ENCODE measurements at places on chromosomes 12 and 14.
A peak's percentile ranks its signal among the peaks of the same experiment; 100 is the strongest.

GRCh38 chr12:23083267-23083666, 458.3 kb downstream of the ETNK1 start:
- DNase-seq, result no peak

DNA sequence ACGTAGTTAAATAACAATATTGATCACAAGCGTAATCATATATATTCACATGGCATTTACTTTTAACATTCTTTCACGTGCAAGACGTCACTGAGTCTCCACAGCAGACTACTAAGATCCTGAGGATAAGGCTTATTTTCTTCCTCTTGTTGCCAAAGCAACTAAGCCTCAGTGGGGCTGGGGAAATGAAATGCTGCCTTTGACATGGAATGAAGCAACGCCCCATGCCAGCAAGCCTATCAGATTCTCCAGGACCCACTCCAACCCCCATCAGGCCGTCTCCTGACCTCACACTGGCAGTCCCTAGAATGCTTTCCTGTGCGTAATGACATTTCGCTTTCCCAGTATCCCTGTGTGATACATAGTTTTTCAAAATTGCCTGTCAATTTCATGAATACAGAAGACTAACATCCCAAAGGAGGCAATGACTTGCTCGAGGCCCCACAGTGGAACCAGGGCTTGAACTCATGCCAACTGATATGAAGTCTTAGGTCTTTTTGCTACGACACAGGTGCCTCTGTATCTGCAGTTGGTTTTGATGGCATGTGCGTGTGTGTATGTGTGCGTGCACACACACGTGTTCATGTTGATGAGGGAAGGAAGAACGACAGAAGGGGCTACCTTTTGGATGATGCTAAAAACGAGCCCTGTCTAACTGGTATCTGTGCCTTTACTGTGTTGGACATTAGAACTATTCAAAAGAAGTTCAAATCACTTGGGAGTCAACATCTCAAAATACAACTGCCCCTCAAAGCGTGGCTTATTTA, 239.1 kb downstream of the VRK1 start:
- no peak for DNase-seq

- DNase-seq, result no peak
These were observed 39.0 kb downstream of the NID2 start for GRCh38 chr14:52029881-52030280.

- no peak for DNase-seq
These were observed 3.3 kb downstream of the UNG start for GRCh38 chr12:109100741-109101140.

DNA sequence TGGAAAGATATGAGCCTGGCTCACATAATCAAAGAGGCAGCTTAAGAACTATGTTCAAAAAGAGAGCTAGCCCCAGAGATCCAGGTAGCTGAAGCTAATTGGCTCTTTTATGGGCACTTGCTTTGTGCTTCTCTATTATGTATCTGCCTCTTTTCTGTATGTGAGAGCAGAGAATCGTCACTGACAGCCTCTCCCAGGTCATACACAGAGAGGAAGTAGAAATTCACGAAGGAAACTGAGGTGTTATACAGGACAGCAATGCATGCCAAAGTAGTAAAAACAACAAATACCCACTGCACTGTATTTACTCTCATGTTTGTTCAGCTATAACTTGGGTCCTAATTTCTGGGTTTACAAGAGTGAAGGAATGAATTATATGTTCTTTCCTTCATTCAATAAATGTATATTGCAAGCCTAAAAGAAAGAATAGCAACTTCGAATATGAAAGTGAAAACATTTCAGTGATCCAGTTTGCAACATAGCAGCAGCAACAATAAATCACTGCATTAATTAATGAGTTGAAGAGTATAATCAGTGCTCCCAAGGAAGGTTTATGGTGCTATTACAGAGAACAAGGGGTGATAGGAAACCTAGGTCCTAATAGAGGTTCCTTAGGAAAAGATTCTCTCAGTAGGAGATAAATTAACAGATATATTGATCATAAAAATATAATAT, 47.1 kb upstream of the ATXN7L3B start:
- DNase-seq, result no peak

GRCh38 chr14:92605274-92605940, 91.8 kb downstream of the RIN3 start:
- no peak for DNase-seq

DNA sequence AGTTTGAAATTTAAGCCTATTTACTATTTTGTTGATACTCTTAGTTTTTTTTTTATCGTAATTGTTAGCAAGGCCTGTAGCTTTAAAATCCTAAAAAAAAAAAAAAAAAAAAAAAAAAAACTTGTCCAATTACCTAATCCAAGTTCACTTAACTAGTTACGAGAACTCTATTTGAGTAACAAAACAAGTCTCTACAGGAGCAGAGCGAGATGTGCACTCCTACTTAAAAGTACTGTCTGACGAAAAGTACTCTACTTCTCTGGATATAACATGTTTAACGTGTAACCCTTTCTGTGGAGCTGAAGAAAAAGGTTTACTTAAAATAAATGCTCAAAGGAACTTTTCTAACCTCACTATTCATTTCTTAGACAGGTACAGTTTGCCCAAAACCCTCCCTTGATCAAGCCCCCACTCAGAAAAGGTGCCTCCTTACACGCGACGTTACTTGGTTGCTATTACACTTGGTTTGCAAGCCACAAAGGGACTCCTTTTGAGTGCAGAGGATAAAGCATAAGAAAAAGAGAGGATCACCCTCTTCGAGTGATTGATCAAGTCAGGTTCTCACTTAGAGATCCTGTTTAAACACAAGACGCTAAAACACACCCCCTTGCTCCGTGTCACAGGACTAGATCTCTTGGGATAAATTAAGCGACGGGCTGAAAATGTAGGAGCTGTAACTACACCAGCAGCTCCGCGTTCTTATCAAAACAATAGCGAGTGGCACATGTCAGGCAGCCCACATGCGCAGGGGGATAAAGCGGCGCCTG, 2.2 kb downstream of the BAZ1A start:
- peak; percentile 15 for DNase-seq

- no peak for DNase-seq
These were observed 38.5 kb upstream of the SFSWAP start for GRCh38 chr12:131672311-131672940.

DNA sequence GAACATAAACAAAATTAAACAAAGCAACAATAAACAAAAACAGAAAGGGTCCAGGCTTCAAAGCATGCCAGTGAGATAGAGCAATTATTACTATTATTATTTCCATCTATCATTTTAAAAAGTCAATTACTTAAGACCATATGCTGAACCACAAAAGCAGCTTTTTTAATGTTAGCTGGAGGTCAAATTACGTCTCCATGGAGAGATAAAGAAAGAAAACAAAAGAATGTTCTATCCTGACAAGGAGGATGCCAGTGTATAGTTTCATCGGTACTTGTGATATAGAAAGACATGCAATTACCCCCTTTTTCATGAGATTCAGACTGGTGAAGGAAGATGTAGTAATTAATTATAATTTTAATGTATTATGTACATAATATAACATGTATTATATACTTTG, 81.6 kb upstream of the DCN start:
- DNase-seq, result no peak

DNA sequence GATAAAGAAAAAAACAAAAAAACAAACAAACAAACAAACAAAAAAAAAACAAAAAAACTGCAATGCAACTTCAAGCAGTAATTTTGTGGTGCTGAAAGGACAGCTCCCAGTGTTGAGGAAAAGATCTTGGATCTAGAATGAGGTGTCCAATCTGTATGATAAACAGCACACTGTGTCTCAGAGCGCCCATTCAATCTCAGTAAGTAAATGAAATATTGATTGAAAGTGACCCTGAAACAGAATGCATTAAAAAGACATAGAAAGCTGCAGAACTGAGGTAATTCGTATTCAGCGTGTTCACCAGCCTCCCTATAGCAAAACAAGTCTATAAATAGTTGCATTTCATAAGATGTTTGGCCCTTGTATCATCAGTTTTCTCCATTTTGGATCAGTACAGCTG, 153.0 kb downstream of the NOVA1 start:
- no peak for DNase-seq

DNA sequence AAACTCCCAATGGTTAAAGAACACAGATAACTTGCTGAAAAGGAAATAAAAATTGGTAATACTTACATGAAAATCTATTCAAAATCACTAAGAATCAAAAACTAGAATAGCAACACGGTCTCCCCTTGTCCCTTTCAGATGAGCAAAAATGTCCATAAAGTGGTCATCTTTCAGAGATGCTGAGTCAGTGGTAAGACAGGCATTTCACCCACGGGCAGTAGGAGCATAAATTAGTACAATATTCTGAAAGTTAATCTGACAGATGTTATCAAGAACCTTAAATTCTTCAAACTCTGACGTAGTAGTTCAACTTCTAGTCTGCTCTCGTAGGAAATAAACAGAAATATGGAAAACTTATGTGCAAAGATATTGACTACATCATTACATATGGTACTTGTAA, 33.1 kb upstream of the GNPNAT1 start:
- no peak for DNase-seq

DNA sequence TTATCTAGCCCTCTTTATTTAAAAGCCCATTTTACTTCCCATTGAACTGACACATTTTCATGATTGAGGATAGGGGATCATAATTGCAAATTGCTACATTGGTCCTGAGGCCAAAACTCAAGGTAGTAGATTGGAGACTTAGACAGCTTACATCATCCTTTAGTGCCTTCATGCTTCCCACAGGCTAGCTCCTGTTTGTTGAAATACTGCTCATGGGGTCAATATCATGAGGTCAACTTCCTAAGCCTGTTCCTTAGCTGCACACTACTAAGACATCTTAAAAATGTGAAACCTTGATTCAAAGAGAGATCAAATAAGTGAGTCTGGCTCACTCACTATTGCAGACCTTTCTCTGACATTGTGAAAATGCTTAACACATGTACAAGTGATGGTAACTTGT, 113.0 kb downstream of the TBC1D30 start:
- no peak for DNase-seq

GRCh38 chr12:86634456-86635410, 378.5 kb upstream of the MGAT4C start:
- DNase-seq, result no peak

DNA sequence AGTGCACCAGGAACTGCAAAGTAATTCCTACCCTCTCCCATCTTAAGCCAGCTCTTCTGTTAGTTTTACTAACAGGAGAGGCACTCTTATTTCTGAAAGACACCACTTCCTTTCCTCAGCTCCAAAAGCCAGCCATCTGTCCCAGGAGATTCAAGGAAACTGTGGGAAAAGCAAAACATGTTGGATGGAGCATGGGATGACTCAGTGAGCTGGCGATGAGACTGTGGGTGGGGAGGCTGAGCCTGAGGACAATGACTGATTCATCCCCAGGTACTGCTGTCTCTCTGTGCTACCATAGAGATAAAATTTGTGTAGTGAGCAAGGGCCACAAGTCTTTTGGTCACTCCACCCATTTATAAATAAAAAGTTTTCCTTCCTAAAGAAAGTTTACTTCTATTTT, 141.4 kb downstream of the MYRFL start:
- no peak for DNase-seq

GRCh38 chr12:53235742-53236442, 3.9 kb upstream of the RARG start:
- DNase-seq, result no peak

GRCh38 chr12:123120452-123121166, 30.3 kb downstream of the PITPNM2 start:
- DNase-seq, result no peak

GRCh38 chr12:80472911-80473500, 29.0 kb downstream of the PTPRQ start:
- no peak for DNase-seq

- no peak for DNase-seq
These were observed 695.6 kb upstream of the LMO3 start for GRCh38 chr12:17301544-17301943.

DNA sequence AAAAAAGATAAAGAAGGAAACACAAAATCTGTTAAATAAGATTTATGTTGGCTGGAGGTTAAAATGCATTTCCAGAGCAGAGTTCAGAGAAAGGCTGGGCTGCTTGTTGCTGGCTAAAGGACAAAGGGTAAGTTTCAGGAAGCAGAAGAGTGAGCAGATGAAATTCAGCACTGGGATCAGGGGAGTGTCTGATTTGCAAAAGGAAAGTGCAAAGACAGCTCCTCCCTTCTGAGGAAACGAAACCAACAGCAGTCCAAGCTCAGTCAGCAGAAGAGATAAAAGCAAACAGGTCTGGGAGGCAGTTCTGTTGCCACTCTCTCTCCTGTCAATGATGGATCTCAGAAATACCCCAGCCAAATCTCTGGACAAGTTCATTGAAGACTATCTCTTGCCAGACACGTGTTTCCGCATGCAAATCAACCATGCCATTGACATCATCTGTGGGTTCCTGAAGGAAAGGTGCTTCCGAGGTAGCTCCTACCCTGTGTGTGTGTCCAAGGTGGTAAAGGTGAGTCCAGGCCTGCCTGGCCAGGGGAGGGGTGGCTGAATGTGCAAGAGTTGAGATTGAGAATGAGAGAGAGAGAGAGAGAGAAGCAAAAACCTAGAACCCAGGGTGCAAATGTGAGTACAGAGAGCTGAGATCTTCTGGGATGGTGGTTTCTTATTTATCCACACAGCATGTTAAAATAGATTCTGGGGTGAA, at the start of gene OAS1:
OAS1 (plus strand) TSS at position 251 of the 703 bp plus-strand sequence; CDS start at position 329, 78 bp downstream.
- DNase-seq, result no peak

- DNase-seq, result no peak
These were observed 103.7 kb downstream of the ETV6 start for GRCh38 chr12:11753150-11753499.

DNA sequence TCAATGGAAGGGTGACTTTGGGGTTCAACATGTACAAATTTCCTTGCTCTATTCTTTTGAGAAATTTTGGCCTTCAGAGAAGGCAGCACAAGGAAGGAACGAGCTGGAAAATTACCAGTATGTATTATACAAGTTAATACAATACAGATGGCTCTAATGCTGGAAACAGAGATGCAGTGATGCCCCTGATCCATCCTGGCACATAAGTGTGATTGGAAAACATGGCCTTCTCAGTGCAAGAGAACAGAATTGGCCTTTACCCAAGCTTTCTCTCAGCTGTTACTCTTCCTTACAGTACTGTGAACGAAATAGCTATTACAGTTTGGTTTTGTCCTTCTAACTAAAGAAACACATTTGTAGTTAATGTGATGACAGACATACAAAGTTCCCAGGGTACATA, 102.5 kb upstream of the GPHB5 start:
- no peak for DNase-seq

DNA sequence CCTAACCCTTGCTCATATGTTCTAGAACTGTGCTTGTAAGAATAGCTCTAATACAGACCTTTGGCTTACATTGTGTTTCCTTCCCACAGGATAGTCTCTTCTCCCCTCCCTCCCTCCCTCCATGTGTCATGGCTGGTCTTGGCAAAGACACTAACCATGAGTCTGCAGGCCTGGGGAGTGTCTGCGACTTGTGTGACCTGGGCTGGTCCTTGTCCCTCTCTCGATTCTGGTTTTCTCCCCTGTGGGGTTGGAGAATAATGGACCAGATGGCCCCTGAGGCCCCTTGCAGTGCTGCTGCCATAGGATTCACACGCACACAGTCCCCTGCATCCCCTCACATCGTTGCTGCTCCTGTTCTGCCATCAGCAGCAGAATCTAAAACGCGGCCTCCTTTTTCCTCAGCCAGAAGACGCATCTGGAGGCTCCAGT, 30.3 kb downstream of the DEGS2 start:
- no peak for DNase-seq

GRCh38 chr12:91368613-91369012, 186.0 kb upstream of the DCN start:
- no peak for DNase-seq

- DNase-seq, result no peak
These were observed 29.7 kb downstream of the ZNF410 start for GRCh38 chr14:73916324-73916723.

GRCh38 chr12:47087088-47087688, 7.4 kb upstream of the AMIGO2 start:
- no peak for DNase-seq
